ENCODE measurements at places on chromosomes 6 and 20.

- no peak for DNase-seq
Measured at GRCh38 chr6:166490671-166491500, 95.6 kb downstream of the RAMACL start.

DNA sequence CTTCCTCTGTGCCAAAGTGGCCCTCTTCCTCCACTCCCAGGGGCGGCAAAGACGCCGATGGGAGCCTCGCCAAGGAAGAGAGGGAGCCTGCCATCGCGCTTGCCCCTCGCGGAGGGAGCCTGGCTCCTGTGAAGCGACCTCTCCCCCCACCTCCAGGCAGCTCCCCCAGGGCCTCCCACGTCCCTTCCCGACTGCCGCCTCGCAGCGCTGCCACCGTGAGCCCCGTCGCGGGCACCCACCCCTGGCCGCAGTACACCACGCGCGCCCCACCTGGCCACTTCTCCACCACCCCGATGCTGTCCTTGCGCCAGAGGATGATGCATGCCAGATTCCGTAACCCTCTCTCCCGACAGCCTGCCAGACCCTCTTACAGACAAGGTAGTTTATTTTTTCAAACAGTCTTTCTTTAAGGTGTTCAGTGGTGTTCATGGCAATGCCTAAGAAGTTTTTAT, 64.9 kb downstream of the FNDC1 start:
- DNase-seq: no peak

- no peak for DNase-seq
Measured at GRCh38 chr20:11144114-11144950, 470.5 kb upstream of the JAG1 start.

DNA sequence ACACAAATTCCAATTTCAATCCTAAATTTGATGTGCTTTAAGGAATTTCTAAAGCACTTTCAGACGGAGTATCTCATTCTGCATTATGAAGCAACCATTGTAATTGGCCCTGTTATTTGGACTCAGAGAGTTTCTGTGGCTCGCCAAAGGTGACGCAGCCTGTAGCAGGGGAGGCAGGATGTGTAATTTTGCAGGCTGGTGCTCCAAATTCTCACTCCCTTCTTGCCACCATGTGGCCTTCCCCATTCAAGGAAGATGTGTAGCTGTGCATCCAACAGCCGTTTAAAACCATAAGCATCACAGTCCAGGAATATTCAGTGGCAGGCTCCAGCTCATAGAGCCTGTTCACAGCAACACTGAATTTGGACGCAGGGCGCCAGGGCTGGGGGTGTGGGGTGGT, 45.8 kb downstream of the AGPAT4 start:
- DNase-seq: no peak

DNA sequence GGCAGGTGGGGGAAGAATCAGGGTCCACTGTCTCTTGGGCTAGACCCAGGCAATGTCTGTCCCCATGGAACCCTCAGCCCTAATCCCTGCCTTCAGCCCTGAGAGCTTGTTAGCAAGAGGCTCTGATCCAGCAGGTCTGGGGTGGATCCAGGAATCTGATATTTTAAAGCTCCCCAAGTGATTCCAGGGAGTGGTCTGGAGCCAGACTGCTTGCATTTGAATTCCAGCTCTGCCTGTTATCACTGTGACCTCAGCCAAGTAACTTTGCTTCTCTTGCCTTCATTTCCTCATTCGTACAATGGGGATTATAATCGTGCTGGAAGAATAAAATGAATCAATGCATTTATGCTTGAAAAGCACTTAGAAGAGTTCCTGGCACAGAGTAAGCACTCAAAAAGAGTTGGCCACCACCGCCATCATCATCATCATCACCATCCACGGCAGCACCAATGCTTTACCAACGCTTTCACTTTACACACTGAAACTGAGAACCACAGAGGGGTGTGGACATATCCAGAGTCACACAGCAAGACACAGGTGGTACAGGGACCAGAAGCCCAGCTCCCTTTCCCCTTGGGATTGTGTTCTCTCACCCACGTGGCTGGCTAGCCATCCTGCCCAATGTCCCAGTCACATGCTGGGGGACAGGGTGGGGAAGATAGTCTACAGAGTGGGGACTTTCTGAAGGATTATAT, 75.7 kb upstream of the RALY start:
- DNase-seq: no peak

DNA sequence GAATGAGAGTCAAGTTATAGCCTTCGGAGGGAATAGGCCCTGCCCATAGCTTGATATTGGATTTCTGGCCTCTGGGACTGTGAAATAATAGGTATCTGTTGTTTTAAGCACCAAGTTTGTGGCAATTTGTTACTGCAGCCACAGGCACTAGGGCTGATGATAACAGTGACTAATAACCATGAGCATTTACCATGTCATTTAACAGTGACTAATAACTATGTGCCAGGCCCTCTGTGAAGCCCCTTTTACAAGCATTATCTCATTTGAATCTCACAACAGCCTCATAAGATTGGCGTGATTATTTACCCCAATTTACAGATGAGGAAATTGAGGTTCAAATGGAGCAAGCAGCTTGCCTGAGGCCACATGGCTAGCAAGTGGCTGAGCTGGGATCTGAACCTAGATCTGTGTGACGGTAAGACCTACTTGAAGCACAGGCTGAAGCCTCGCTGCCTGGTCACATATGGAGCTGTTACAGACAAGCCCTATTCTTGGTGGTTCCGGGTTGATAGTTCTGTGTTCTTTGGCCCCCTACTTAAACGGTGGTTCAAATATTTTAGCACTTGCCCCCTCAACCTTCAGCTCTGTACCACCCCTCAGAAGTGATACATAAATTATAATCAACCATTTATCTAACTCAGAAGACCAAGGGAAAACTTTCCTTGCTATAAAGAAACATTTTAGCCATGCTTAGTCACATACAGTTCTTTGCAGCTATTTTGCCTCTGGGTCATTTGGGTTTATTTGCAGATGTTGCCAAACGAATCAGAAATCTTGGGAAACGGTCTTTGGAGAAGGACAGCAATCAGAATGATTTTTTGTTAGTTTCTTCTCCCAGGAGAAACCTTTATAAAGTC, 98.3 kb downstream of the ELOVL5 start:
- DNase-seq: no peak

DNA sequence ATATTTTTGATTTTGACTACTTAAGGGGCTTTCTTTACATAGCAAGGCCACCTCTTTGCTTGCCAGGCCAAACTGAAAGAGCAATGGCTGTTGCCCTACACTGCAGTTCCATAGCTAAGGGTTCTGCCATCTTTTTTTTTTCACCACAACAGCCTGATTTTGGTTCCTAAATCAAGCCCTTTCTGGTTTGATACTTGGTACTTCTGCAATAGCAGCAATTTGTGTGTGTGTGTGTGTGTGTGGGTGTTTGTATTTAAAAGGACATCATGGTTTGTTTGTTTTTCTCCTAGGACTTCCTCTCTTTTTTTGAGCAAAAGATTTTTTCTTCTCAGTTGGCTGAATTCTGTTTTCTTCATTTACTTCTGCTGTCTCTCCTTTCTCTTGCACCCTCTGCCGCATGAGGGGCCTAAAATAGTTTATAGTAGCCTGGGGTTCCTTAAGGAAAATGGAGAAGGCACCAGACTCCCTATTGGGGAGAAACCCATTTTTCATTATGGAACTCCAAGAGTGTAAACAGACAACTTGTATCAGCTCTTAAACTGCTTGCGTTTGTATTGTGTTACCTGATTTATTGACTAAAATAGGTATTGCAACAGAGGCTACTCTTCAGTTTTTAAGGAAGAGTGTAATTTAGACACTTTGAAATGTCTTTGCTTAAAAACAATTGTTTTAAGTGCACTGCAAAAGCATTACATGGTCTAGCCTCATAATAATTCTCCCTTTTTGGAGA, 12.2 kb upstream of the GCLC start:
- no peak for DNase-seq

DNA sequence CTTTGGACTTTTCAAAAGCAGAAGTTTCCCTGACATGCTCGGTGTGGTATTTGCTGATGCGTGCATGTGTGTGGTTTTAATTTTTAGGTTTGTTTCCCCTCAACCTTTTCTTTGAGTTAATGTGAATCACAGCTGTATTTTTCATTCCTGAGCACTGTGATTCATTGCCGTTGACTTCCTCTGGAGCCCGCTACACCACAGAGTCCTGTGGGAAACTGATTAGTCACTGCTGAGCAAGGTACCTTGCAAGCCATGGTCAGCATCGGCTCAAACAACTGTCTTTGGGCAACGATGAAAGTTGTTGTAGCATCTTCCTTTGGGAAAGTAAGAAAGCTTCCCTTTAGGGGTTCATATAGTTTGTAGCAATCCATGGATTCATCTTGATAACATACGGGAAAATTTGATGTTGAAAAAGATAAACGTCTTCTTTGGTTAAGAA, 57.5 kb downstream of the RIN2 start:
- peak; percentile 96 for DNase-seq

DNA sequence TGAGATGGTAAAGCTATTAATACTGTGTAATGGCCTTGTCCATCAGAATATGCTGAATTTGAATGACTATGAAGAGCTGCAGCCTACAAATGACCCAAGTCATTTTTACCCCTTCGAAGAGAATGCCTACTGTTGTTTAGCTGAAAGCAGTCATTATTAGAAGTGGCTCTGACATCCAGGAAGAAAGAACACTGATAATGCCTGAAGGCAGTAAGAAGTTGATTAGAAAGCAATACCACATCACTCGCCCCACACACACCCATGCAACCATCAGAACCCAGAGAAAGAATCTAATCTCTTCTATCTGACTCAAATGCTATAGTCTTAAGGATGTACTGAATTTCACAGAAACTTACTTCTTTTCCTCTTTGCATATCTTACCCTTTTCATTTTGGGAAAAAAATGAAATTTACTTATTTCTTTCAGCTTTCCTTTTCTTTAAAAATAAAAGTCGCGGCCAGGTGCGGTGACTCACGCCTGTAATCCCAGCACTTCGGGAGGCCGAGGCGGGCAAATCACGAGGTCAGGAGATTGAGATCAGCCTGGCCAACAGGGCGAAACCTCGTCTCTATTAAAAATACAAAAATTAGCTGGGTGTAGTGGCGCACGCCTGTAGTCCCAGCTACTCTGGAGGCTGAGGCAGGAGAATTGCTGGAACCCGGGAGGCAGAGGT, 61.0 kb downstream of the ARHGAP18 start:
- DNase-seq: no peak

- DNase-seq: no peak
Measured at GRCh38 chr20:20731945-20732296, 19.5 kb upstream of the RALGAPA2 start.

DNA sequence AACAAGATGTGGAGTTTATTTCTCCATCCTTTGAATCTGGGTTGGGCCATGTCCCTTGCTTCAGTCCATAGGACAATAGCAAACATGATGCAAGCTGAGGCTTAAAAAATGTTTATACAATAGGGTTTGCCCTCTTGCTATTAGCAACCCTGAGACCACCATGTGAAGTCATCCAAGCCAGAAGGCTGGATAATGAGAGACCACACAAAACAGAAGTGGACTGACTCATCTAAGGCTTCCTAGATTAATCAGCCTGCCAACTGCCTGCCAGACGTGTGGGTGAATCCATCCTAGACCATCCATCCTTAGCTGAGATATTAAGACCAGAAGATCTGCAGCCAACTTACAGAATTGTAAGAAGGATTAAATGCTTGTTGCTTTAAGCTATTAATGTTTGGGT, 38.1 kb upstream of the ISM1 start:
- DNase-seq: no peak

- DNase-seq: no peak
Measured at GRCh38 chr6:2196079-2196679, 49.2 kb downstream of the GMDS start.

DNA sequence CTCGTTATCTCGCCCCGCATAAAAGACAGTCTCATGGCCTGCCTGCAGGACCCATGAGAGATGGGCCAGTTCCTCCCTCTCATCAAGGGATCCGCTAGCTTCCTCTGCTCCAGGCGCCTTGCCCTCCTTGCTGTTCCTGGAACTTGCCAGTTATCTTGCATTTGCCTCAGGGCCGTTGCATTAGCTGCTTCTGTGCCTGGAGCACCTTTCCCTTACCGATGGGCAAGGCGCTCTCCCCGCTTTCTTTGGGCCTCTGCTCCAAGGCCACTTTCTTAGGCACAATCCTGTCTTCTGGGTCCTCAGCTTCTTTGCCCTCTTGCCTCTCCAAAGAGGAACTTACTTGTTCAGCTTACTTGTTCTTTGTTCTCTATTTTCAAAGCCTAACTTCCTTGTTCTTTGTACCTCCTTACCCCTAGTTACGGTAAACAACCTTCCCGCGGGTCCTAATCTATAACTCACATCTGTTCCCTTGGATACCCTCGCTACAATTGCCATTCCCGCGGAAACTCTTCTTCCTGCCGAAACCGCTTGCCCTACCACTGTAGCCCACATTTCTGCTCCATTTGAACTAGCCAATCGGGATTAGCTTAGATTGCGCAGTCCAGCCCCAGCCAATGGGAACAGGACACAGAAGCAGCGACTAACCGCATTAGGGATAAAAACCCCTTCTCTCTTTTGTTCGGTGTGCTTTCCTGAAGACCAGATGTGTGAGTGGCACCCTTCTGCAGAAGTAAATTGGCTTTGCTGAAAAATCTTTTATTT, 887 bp upstream of the NSFL1C start:
- no peak for DNase-seq

DNA sequence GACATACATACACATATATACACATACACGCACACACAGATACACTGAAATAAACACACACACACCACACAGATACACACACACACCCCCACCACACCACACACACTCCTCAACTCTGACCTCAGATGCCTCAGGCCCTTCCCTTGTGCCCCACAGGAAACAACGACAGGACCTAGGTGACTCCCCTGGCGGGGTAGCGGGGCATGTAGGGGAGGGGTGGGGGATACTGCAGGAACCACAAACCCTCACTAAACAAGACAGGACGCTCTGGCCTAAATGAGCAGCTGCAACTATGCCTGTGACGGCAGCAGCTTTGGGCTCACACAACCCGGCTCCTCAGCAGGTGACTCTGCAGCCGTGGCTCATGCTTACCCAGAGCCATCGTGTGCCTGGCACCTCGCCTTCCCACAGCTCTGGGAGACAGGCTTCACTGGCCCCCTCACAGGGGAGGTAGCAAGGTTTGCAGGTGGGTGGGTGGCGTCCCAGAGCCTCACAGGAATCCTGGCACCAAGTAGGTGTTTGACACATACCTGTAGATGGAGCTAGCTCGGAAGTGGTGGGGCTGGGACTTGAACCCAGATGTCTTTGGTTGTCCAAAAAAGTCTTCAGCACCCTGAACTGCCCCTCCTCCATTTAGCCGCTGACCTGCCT, 100.8 kb downstream of the GRM4 start:
- no peak for DNase-seq

DNA sequence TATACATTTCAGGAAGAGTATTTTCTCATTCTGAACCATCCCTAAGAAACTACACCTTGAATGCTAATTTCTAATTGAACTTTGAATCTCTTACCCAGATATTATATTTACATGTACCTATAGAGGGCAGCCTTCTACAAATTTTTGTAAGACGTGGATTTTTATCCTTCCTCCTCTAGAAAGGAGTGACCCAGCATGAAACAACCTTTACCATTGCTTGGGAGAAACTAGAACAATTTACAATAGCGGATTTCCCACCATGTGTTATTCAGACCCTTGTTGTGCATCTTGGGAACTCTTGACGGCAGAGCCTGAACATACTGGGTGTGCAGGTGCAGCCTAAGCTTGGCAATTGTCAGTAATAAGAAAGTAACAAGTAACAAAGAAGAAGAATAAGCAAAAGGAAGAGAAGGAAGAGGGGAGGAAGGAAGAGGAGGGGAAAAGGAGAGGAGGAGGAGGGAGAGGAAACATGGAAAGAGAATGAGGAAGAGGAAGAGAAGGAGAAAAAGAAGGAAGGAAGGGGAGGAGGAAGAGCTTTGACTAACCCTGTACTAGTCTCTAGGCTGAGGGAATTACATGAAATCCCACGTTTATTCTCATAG, 10.8 kb upstream of the TAAR1 start:
- DNase-seq: no peak

- DNase-seq: no peak
Measured at GRCh38 chr6:139313229-139313628, 21.4 kb upstream of the TXLNB start.
